Mucosa of descending colon (tissue), 3 donors: ENCODE measurements at places on chromosomes 1 and 21.

- no peak for DNase-seq
Observed at GRCh38 chr1:205407970-205408369, 13.9 kb downstream of the LEMD1 start.

- DNase-seq = no peak
Observed at GRCh38 chr1:64669098-64669675, 75.7 kb upstream of the RAVER2 start.

GRCh38 chr1:180250883-180251509, 20.9 kb downstream of the LHX4 start:
- no peak for DNase-seq

GRCh38 chr1:35461966-35462651, 95.1 kb downstream of the KIAA0319L start:
- no peak for DNase-seq

- DNase-seq = no peak
Observed at GRCh38 chr1:107545056-107545577, 404.3 kb downstream of the NTNG1 start.

DNA sequence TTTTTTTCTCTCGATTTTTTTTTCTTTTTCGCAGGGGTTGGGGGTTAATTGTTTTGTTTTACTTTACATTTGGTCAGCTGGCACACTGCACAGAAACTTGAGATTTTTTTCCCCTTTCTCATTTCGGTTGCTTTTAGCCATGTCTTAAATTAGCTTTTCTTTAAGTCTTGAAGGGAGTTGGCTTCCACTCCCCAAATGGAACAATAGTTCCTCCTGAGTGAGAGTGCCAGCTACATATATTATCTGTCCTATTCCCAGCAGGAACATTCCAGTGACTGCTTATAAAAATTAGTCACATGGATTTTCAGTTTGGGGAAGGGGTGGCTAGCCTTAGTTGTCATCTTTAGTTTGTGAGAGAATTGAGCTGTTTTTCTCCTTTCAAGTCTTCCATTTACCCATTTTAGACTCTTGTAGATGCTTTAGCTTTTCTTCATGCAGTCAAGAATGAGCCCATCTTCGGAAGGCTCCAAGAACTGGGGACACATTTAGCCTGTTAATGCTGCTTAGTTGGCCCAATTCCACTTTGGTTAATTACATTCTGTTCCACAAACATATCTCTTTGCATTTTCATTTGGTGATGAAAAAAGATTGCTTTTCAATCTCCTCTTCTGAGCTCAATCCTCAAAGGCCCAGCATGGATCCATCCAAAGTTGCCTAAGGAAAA, 510.1 kb upstream of the CXADR start:
- no peak for DNase-seq

GRCh38 chr1:174244017-174244416, 84.7 kb downstream of the RABGAP1L start:
- no peak for DNase-seq
